Right ventricle myocardium superior (tissue), 1 donor: ENCODE measurements at places on chromosomes 11 and 22. TPM values are rescaled to one million over a fixed set of nuclear protein-coding genes. Genes with fewer than 3 reads are reported as not detected.

The C1QTNF4 gene
- total RNA-seq: 0.48 TPM

GRCh38 chr11:116955548-116955947 is 118.1 kb upstream of the APOA1 start:
- no peak for DNase-seq

DNA sequence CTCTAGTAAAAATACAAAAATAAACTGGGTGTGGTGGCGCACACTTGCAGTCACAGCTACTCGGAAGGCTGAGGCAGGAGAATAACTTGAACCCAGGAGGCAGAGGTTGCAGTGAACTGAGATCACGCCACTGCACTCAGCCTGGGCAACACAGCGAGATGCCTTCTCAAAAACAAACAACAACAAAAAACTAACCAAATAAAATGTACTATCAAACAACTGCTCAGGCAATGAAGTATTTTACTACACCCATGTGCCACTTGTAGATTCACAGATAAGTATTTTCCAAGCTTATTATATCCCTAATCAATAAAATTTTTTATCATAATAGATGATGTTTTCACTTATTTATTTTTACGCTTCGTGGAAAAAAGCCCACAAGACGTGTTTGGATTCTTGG is 924 bp downstream of the C11orf65 start:
- no peak for DNase-seq

The RPS13 gene
- 759 TPM for total RNA-seq

The CHRNA10 gene
- 1.6 TPM for total RNA-seq

The OR51M1 gene
- total RNA-seq: not detected

GRCh38 chr11:65291613-65292012 is 23.1 kb upstream of the CDC42EP2 start:
- DNase-seq: no peak

The IFITM5 gene
- not detected for total RNA-seq

- no peak for DNase-seq
Observed at GRCh38 chr11:2482745-2483144, 37.9 kb downstream of the KCNQ1 start.

The ZNF195 gene
- 8.7 TPM for total RNA-seq

The BCO2 gene
- 151 TPM for total RNA-seq

GRCh38 chr11:3658252-3658651 is 12.9 kb downstream of the CHRNA10 start:
- DNase-seq: no peak

DNA sequence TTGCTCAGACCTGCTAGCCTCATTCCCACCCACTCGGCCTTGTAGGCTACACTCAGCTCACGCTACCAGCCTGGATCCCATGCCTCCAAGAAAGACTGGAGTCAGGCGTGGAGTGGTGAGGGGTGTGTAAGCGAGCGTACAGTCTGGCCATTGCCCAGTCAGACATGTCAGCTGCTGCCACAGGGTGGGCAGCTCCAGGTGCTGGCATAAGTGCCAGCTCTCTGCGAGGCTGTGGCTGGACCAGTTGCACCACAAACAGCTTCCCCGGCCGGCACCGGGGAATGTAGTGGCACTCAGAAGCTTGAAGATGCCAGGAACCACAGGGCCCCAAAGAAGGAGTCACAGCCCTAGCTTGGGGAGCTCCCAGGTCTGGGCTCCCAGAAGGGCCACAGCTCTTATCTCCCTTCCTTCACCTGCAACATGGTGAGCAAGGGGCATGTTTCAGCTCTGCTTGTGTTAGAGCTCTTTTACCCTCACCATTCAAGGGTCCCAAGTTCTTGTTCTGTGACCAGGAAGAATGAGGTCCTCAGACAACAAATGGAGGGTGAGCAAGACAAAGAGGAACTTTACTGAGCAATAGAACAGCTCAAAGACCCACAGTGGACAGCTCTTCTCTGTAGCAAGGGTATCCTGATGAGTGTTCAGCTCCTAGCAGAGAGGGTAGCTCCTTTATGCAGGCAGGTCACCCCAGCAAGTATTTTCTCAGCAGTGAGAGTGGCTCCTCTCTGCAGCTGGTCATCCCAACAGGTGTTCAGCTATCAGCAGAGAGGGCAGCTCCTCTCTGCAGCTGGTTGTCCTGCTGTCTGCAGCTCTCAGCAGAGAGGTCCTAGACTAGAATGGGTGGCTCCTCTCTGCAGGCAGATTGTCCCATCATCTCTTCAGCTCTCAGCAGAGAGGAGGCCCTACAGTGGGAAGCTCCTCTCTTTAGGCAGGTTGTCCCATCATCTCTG is 6.0 kb downstream of the SBF2 start:
- DNase-seq: no peak
